Muscle of leg (tissue), 16 donors: ENCODE measurements at places on chromosomes 16 and 17.

- no peak for DNase-seq
Observed at GRCh38 chr17:34257299-34257985, 2.4 kb downstream of the CCL2 start.

GRCh38 chr17:32519228-32520103, 32.7 kb downstream of the CDK5R1 start:
- DNase-seq = peak; percentile 63

DNA sequence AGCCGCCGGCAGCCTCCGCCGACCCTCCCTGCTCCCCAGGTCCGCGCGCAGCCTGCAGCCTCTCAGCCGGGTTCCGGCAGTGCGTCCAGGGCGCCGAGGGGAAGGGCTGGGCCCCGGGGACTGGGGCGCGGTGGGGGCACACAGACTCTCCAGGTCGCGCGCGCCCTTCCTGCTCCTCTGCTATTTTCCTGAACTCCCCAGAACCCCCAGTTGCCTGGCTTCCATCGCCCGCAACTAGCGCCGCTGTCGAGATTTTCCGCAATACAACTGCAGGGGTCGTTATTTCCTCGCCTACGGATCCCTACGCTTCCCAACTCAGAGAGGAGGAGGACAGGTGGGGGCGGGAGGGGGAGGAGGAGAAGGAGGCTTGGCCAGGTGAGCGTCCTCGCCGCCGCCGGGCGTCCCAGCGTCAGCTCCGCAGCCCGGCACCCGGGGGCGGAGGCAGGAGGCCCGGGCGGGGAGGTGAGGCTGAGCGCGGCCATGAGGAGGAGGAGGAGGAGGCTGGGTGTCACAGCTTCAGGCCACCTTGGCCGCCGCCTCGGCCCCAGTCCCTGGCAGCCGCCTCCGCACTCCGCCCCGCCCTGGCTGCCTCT, at the start of gene CA10:
Gene CA10 (minus strand): TSS at position 265 of the 593 bp plus-strand sequence.
- no peak for DNase-seq

DNA sequence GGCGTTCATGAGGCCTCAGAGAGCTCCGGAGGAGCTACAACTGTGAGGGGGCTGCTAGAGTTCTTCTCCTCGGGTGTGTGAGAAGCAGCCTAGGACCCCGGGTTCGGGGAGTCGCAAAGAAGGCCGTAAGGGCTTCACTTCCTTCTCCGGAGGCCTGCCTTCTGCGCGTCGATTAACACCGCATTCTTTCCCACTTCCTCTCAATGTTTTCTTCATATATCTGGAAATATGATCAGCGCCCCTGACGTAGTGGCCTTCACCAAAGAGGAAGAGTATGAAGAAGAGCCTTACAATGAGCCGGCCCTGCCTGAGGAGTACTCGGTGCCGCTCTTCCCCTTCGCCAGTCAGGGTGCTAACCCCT, 449 bp downstream of the SMCR8 start:
- peak; percentile 30 for DNase-seq

DNA sequence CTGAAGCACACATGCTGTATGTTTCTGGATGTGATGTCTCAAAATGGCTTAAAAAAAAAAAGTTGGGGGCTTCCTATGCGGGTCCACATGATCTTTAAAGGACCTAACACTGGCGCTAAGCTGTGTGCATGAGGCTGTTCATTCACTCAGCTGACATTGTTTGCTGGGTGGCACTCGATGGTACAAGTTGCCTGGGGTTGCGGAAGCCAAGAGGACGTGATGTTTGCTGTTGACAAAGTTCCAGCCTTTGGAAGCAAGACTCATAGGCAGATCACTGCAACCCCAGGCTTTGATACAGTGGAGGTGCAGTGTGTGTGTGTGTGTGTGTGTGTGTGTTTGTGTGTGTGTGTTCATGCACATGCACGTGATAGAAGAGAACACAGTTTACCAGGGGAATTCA, 29.5 kb upstream of the DNAI2 start:
- no peak for DNase-seq

GRCh38 chr17:64709481-64709880, 47.4 kb upstream of the SMURF2 start:
- no peak for DNase-seq

- DNase-seq = no peak
Observed at GRCh38 chr17:64775701-64776570, 113.8 kb upstream of the SMURF2 start.

- DNase-seq = no peak
Observed at GRCh38 chr17:80780381-80781198, 211.1 kb upstream of the CHMP6 start.

DNA sequence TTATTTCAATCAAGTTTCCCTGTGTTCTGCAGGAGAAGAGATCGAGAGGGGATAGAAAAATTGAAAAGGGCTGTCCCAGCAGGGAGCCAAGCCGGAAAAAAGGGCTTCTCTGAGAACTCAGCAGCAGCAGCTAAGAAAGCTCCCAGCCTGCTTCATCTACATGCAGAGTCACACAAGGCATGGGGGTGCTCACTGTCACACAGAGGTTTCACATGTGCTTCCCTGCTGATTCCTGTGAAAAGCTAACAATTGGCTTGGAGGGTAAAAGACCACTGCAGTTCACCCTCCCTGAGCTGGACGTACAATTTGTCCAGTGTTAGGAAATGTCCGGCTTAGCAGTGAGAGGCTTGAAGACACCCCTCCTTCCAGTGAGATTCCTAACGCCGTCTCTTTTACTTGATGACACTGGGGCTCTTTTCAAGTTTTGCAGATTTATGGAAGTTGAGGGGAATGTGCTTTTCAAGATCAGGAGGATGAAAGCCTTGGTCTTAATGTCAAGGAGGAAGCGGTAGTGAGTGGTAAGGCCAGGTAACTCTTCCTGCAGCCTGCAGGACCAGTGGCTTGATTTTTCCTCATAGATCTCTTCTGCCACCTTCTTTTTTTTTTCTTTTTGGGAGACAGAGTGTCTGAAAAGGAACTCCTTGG, 85.6 kb downstream of the WNT3 start:
- no peak for DNase-seq

DNA sequence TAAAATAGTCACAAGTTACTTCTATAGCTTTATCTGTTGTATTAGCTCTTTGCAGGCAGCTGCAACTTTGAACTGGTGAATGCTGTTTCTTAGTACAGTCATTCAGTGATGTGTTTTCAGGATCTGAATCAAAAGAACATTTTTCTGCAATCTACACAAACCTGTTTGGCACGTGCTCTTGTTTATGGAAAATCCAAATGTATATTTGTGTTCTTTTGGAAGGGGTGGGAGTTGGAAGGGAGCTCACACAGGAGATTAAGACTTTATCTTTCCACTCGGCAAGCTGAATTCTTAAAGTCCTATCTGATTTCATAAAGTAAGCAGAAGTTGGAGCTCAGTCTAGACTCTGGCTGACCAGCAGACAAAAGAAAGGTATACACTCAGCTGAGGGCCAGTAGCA, 300.2 kb downstream of the MAP2K6 start:
- DNase-seq = peak; percentile 64

DNA sequence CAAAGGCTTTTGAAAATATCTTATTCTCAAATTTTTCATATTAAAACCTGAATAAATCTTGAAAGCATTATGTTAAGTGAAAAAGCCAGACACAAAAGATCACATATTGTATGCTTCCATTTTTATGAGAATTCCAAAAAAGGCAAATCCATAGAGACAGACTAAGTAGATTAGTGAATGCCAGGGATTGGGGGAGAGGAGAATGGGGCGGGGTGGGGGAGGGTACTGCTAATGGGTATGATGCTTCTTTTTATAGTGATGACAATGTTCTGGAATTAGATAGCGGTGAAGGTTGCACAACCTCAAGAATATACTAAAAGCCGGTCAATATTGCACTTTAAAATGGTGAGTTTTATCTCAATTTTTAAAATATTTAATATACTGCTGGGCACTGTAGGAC, 44.0 kb downstream of the XPO6 start:
- DNase-seq = no peak

DNA sequence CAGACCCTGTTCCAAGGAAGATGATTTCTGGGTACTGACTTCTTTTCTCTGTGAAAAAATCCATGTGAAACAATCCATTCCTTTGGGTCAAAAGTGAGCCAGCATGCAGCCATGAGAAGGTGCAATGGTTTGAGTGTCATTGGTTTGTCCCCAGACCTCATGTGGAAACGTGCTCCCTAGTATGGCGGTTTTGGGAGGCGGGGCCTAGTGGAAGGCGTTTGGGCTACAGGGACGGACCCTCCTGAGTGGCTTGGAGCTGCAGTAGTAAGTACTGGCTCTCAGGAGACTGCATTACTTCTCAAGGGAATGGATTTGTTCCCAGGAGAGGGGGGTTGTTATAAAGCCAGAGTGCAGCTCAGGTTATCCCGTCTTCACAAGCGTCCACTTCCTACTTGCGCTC, 19.4 kb downstream of the ELAC2 start:
- no peak for DNase-seq

- DNase-seq = no peak
Observed at GRCh38 chr17:49992191-49992932, 2.7 kb downstream of the DLX3 start.

GRCh38 chr16:11106726-11107125, 149.3 kb downstream of the SOCS1 start:
- no peak for DNase-seq

- DNase-seq = no peak
Observed at GRCh38 chr16:72845322-72846020, 202.5 kb downstream of the ZFHX3 start.

GRCh38 chr17:57966246-57966645, 11.0 kb upstream of the CUEDC1 start:
- no peak for DNase-seq

- no peak for DNase-seq
Observed at GRCh38 chr16:81928975-81929374, 82.3 kb downstream of the SDR42E1 start.

DNA sequence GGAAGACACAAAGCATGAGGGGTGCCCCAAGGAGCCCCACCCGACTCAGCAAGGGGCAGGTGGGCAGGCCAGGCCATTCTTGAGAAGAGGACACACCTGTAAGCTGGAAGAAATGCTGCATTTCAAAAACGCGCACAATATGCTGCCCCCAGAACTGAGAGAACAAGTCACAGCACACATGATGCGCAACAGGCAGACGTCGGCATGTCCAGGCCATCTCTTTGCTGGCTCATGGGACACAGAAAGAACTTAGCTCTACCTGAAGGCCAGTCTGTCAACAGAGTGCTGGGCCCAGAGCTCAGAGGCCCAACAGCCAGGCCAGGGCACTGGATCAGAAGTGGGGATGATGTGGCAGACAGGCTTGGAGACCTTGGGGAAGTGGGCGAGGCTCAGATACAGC, 18.0 kb downstream of the KIFC3 start:
- no peak for DNase-seq

DNA sequence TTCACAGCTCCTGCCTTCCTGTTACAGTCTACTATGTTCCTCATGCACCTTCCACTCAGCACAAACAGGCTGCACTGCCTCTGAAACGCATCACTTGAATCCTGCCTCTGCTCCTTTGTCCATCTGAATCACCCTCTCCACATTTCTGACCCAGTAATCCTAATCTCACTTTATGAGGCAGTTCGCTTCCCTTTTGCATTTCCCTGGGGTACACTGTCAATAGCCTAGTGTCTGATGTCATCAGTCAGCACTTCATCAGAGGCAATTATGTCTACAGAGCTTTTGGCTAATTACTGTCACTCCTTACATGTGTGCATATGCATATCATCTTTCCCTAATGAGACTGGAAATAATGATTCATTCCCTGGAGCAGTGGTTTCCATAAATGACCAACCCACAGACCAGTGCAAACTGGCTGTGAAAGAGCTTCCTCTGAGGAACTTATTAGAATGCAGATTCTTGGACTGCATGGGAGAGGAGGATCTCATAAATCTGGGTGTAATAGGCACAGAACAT, 23.6 kb downstream of the CA4 start:
- no peak for DNase-seq

DNA sequence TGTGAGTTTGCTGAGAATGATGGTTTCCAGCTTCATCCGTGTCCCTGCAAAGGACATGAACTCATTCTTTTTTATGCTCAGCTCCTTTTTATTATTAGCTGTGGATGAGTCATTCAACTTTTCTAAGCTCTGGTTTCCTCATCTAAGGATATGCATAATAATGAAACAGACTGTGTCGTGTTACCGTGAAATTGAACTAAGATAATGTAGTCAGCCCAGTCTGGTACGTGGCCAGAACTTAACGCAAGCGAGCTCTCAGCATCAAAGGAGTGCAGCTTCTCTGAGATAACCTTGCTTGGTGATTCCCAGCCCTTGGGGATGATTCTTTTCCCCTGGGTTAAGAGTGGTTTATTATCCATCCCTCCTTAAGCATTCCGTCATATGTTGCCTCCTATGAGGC, 454.3 kb upstream of the EEF2KMT start:
- DNase-seq = peak; percentile 5

GRCh38 chr17:55248077-55248476, 16.7 kb upstream of the HLF start:
- no peak for DNase-seq

GRCh38 chr16:1828645-1829410, 1.8 kb downstream of the FAHD1 start:
- DNase-seq = no peak

GRCh38 chr16:64428463-64429113, 693.3 kb downstream of the CDH11 start:
- peak; percentile 62 for DNase-seq

DNA sequence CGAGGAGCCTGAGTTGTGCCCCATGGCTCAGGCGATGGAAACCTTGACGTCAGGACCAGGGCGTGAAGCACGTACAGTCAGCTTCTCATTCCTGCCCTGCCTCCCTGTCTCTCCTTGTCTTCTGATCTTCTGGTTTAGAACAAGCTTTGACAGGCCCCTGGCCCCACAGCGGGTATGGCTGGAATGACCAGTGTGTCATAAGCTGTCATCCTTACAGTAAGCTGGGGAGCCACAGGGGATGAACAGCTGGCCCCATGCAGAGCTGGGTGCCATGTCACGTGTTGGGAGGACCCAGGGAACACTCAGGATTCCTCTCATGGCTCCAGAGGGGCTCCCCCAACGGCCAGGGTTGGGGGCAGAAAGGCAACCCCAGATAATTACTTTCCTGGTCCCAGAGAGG, 157.6 kb upstream of the PLCG2 start:
- DNase-seq = no peak

DNA sequence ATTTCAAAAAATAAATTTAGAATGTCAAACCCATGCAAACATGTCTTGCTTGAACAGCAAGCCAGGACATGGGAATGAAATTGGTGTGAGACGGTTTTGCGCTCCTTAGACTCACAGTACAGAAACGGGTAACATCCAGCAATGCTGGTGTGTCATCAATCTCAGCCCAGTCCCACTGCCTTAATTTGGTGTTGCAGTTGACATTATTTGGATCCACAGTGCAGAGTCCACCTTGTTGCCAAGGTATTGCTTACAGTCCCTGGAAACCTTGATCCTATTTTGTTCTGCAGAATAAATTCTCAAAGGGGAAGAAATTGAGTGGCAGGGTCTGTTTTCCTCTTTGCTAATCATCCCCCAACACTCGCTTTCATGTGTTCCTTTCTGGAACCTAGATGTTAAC, 311.6 kb upstream of the MON1B start:
- no peak for DNase-seq
